NCI-H524 (cell line): ENCODE measurements at places on chromosomes 4 and X.

DNA sequence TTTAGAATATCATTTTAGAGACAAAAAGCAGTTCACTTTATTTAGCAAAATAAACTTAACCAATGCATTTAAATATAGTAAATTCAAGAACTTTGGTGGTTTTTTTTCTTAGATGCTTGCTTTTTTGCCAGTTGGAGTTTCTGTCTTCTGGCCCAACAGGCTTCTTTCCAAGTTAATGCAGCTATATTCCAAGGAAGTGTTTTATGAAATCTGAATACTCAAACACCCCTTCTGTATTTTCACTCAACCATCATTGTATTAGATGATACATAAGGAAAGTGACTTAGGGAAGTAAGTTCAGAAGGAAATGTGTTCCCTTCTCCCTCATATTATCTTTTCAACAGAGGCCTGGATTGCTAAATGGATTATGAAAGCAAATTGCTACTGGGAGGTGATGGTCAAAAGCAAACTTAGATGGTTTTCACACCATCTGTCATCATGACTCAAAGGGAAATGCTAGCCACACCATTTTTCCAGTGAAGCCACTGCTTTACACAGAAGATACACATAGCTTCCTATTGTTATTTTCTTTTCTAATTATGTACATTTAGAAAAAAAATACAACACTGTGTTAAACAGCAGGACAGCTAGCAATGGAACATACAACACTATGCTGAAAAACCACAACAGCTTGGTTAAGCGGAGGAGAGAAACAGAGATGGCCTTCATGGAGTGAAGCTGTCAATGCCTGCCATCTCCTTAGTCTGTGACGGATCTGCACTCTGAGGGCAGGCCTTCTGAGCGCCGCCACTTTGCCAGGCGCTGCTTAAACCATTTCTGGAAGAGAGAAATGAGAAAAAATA is 32.9 kb downstream of the HOPX start:
- DNase-seq: no peak

DNA sequence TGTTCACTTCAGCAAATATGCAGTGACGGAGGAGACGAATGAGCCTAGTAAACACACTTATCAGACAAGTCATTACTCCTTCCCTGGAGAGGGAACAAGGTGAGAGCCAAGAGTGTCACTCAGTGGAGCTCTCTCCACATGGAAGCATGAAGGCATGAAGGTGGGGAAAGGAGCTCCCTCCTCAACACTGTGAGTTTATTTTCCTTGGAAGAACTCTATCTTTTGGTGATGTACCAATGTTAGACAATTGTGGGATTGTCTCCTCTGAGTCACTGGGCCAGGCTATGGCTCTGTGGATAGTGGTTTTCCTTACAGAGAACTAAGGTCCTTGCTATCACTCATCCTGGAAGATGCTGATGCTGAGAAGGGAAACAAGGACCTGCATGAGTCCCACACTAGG is 200.2 kb downstream of the CPEB2 start:
- no peak for DNase-seq

GRCh38 chr4:68344049-68344448 is 5.8 kb downstream of the YTHDC1 start:
- no peak for DNase-seq

DNA sequence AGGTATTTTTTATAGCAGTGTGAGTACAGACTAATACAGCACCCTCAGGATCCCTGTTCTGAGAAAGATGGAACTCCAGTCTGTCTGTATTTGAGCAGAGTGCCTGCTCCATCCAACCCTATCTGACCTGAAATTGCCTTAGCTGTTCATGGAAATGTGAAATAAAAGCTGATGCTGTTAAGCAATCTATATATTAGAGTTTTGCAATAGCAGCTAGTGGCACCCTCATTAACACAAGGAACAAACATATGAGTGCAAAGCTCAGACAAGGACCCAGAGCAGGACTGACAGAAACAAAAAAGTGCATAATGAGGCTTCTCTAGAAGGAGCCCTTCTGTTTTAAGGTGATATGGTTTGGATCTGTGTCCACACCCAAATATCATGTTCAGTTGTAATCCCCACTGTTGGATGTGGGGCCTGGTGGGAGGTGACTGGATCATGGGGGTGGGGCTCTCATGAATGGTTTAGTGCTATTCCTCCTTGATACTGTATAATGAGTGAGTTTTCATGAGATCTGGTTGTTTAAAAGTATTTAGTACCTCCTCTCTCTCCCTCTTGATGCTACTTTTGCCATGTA is 272.9 kb upstream of the KLF3 start:
- DNase-seq: no peak

- DNase-seq: no peak
These were observed 68.0 kb upstream of the MAGEA10 start for GRCh38 chrX:152206426-152206825.

DNA sequence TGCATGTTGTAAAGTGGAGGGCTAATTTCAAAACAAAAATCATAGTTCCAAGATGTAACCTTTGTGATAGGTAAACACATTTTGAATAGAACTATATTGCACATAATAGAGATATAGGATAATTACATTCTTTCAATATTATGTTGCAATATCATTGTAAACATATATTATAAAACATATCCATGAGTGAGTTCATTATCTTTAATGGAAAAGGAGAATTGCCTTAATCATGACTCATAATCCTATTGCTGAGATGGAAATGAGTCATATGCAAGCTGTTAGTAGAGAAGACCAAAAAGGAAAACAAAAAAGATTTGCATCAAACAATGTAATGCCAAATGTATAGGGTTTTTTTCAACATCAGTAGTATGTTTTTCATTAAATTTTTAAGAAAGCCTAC is 73.7 kb upstream of the WDR44 start:
- no peak for DNase-seq

DNA sequence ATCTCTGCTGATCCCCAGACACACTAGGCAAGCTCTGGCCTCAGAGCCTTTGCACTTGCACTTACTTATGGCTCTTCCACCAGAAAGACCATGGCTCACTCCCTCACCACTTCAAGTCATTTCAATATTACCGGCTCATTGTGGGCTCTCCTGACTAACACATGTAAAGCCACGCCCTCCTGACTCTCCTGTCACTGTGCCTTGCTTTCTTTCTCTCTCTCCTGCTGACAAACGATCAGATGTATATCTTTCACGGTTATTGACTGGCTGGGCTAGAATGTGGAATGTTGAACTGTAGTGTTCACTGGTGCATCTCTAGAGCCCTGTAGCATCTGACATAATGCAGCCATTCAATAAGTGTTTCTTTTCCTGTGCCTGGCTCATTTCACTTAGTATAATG is 425.1 kb downstream of the RAB28 start:
- DNase-seq: no peak

DNA sequence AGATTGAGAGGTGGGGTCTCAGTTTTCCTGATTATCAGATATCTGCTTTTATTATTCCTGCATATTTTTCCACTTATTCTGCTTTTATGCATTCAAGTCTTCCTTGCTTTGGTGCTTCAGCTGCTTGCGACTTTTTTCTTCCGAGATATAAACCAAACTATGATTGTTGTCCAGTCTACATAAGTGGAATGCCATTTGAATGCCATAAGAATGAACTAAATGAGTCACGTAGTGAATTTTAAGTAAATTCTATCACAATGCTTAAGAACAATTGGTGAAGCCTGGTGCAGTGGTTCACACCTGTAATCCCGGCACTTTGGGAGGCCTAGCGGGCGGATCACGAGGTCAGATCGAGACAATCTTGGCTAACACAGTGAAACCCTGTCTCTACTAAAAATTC is 189.1 kb downstream of the PCDH18 start:
- no peak for DNase-seq

DNA sequence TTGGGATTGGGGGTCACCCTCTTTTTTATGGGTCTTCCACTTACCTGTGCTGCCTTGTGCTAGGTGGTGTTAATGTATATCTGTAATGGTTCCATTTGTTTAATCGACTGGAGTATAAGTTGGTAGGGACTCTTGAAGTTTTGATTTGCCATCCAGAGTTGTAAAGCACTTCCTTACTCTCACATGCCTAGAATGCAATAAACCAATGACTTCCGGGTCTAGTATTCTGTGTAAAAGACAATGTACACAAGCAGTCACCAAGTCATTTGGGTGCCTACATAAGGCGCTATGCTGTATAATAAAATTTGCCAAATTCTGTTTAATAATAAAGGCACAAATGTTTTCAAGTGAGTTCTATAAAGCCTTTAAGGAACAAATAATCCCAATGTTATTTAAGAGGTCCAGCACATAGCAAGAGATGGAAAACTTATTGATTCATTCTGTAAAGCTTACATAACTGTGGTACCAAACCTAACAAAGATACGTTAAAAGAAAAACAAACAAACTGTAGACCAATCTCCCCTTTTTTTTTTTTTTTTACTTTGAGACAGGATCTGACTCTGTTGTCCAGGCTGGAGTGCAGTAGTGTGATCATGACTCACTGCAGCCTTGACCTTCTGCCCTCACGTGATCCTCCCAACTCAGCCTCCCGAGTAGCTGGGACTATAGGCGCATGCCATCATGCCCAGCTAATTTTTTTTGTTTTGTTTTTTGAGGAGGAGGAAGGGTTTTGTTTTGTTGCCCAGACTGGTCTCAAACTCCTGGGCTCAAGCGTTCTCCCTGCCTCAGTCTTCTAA is 41.5 kb upstream of the HPRT1 start:
- no peak for DNase-seq

- peak; percentile 50 for DNase-seq
These were observed at the start of gene AFF2 for GRCh38 chrX:148500423-148501385. TSS of gene AFF2 (plus strand) at chrX:148500617. CDS start at chrX:148501098, 481 bp downstream.

DNA sequence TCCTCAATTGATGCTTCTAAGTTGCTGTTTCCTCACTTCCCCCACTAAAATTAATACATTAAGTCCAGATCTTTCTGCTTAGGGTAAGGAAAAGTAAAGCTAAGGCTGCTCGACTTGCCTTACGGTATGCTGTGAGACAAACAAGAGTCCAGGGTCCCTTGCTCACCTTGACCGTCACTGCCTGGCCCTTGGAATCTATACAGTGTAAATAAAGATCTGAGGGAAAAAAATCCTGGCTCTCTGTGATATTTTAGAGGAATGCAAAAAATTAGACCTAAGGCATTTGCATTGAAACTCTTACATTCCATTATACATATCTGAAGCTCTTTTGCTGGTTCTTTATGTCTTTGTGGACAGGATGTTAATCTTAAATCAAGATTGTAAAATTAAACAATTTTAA is 129.6 kb upstream of the HCCS start:
- no peak for DNase-seq

- no peak for DNase-seq
These were observed 154.0 kb downstream of the TMEM47 start for GRCh38 chrX:34503119-34503518.

DNA sequence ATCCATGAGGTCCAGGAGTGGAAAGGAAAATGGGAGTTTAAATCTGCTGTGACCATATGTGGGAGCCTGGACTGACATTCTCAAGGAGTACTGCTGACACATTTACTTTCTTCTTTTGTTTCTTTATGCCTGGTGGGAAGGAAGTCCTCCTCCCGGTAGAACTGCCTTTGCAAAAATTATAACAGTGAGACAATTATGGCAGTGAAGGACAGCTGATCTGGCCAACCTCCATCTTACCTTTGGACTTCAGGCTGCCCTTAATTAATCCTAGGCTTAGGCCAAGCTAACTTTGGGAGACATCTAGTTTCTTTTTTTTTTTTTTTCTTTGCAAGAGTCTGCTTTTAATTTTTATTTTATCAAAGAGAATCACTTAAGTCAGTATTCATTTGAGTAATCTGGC is 61.3 kb downstream of the SPINK2 start:
- DNase-seq: no peak
